ENCODE measurements at places on chromosomes 3 and 15.
A peak's percentile ranks its signal among the peaks of the same experiment; 100 is the strongest.

DNA sequence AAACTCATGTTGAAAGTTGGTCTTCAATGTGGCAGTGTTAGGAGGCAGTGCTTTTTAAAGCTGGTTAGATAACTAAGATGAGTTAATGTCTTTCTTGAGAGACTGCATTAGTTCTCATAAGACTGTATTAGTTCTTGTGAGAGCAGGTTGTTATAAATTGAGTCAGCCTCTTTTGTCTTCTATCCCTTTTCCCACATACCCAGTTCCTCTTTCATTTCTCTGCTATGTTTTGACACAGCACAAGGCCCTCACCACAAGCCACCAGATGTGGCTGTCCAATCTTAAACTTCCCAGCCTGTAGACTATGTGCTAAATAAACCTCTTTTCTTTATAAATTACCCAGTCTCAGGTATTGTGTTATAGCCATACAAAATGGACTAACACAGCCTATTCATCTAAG lies 94.6 kb upstream of the SNTN start:
- no peak for DNase-seq

DNA sequence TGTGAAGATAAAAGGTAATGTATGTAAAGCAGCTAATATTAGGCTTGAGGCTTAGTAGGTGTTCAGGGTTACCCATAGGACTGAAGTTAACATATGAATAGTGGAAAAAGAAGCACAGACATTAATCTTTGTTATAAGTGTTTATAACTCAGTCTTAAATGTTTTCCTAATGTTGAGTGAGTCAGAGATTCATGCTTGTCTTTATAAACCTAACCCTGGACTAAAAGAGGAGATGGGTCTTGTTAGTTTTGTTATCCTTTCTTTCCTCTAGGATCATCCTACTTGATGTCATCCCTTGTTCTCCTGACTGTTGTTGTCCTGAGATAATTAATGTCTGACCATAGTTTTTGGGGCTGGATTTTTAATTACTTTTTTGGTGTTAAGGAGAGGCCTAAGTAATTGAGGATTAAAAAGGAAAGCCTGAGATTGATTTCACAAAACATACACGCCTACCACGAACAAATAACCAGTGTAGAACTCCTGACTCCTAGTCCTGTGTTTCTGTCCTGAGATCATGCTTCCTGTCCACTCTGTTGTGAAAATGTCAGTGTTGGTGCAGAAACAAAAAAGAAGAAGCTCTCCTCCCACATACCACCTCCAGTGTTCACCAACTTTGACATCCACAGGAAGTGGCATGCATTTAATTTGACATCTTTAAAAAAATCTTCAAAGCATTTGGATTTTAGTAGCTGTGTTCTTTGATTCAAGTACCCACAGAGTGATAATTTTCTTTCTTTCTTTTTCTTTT lies 8.4 kb downstream of the MITF start:
- no peak for DNase-seq

DNA sequence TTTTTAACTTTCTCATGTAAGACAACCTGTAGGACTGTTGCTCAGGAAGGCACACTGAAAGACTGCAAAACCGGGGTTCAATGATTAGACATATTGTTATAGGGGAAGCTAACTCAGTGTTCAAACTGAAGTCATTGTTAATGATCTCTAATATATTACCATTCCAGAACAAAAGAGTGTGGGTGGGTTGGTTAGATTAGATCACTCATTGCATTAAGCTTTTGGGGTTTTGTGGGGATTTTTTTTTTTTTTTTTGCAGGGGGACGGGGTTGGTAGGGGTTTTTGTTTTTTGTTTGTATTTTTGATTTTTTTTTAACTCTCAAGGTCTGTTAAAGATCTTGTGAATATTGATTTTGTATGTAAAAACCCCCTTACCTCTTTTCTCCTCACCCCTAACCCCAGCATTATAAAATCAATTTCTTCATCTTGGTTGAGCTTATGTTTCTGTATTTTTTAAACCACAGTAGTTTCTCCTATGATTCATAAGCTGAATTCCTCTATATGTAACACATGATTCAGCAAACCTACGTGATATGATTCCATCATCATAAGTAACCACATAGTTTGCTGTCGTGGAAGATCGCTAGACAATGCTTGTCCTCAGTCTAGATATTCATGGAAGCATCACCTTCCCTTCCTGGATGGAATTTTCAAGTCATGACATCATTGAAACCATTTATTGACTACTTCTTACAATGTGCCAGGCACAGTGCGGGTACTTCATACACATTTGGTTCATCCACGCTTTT lies 544.1 kb upstream of the MDFIC2 start:
- no peak for DNase-seq

DNA sequence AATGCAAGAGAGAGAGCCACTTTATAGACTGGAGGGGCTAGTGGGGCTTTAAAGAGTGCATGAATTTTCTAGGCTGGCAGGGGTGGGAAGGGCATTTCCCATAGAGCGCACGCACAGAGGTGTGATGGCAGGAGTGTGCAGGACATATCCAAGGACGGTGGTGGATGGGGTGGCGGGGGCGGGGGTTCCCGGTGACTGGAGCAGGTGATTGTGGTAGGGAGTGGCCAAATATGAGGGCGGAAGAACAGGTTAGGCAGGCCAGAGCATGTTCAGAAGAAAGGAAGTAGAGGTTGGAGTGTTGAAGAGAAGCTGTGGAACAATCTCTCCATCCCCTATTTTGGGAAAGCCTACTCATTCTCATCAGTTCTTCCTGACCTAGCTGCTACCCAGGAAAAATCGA lies 18.1 kb downstream of the FAM81A start:
- no peak for DNase-seq

GRCh38 chr3:57118254-57118653 lies 46.9 kb downstream of the IL17RD start:
- no peak for DNase-seq

DNA sequence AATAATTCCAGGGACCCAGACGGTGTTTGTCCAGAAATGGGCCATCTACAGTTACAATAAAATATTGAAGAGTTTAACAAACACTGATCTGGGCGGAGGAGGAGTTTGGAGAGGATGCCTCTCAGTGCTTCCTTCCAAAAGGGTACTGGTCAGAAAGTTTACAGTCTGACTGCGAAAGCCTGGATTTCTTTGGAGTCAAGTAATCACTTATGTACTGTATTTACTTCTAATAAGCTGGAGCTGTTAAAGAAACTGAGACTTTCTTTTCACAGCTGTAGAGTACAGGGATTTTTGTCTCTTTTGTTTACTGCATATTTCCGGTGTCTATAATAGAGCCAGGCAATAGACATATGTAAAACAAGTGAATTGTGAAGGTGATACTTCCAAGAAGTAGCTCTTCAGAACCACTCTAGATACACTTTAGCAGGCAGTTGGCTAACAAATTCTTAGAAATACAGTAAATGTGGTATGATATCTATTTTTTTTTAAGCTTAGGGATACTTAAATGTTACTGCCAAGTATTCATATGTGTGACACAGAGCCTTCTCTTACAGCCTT lies 22.1 kb upstream of the NEO1 start:
- DNase-seq: no peak

- no peak for DNase-seq
Observed at GRCh38 chr3:37913522-37913921, 51.8 kb downstream of the CTDSPL start.

- DNase-seq: no peak
Observed at GRCh38 chr3:99933971-99934750, 116.5 kb downstream of the CMSS1 start.

DNA sequence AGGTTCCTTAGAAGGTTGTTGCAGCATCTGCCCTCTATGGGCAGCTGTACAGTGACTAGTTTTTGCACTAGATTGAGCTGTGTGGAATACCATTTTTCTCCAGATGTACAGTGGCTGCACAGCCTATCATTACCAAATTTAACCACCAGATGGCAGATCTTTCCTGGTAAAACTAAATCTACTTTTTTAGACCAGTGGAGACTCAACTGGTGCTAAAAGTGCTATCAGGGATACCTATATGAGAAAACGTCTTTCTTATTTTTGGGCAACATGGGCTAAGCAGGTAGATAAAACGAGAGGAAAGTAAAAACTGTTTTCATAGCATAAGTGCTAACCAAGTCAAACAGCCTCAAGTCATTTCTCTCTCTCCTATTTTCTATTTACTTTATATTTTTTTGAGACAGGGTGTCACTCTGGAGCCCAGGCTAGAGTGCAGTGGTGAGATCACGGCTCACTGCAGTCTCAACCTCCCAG lies 21.2 kb downstream of the IGSF10 start:
- DNase-seq: no peak

- no peak for DNase-seq
Observed at GRCh38 chr15:71248386-71248785, 133.1 kb downstream of the THSD4 start.

GRCh38 chr3:146780251-146780650 lies 175.1 kb upstream of the PLSCR5 start:
- no peak for DNase-seq

DNA sequence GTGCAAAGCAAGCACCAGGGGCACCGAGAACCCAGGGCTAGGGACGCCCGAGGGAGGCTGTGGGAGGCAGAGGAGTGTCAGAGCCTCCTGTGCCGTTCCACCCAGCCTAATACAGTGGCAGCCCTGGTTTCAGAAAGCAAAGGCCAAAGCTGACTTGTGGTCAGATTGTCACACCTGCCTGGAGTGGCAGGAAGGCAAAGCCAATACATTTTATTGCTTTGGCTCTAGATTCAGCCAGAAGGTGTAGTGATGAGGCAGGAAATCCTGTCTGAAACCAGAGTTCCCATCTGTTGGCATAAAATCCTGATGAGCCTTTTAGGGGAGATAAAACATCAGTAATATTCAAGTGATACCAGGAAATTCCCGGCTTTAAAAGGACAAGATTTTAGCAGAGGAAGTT lies 168.3 kb downstream of the SLCO3A1 start:
- no peak for DNase-seq

- no peak for DNase-seq
Observed at GRCh38 chr3:155870945-155871745, 695 bp downstream of the GMPS start.

DNA sequence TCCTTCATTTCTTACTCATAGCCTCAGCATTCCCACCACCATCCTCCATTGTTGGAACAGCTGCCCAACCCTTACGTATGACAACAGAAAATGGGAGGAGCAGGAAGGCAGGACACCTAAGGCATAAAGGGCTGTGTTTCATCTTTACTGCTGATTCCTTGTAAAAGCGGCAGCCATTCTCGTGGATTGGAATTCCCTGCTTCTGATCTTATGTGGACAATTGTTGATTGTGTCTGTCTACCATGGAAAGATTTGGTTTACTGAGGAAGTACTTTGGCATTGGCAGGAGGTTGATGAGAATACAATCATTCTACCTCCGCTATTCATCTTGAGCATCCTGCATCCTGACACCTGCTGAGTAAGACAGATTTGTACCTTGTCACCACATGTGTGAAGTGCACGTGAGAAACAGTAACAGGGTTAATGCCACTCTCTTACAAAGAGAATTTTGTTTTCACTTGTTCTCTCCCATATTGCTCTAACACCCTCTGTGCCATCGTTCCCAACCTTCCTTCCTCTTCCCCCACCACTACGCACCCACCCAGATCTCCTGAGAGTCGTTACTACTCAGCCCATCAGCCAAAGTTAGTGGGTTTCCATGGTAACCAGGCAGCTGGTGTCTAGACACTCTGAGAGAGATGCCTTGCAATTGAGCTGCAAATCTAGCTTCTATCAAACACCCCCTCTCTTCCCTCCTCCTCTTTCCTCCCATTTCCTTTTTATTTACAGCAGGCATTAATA lies 75.7 kb downstream of the GAP43 start:
- no peak for DNase-seq

DNA sequence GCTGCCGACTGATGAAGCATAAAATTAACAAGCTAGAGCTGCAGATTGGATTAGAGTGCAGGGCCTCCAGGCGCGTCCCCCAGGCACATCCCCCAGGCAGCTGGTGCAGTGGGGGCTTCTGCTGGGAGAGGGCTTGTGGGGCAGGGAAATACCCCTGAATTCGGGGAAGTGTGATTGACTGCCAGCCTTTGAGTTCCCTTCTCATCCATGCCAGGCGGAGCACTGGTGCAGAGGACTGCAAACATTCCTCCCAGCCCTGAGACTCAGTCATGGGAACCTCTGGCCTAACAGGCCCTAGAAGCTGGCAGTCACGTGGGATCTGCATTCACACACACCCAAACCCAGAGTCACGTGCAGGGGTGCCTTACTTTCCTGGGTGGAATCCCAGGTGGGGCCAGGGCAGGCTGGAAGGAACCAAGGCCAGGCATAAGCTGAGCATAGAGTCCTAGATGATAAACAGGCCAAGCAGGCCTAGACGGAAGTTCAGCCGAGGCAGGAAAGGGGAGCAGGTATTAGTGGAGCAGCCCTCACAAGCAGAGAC lies 46.2 kb upstream of the SEC22A start:
- DNase-seq: no peak

- peak; percentile 55 for DNase-seq
Observed at GRCh38 chr15:44066211-44066827, 128.8 kb downstream of the FRMD5 start.

DNA sequence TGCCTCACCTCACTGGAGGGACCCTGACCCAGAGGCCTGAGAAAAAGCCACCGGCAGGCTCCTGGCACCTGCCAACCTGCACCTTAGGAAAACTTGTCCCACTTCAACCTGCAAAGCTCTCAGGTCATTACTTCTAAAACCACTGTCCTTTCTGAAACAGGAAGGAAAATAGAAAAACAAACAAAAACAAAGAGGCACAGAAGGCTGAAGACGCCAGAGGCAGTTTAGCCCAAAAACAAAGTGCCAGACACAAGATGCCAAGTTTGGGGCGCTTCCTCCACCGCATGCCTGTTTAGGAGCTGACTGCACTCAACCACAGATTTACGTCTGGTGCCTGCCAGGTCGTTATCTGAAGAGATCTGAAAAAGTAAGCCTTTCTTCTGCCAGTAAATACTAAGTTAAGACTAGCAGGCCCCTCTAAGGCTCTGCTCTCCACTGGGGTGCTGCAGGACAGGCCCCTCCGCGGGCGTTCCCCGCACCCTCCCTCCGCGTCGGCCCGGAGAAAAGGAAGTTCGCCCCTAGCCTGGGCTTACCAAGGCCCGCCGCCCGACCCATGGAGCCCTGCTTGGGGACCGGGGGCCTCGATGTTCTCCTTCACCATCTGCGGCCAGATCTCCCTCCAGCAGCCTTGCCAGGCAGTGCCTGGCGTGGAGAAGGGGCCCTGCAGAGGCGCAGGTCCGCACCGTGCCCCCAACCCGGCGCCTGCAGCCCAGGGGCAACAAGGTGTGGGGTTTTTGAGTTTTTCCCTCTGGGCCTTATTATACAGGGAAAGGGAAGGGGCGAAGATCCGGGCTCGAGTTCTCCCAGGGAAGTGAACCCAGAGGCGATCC lies 1.3 kb downstream of the GOLGA8A start:
- no peak for DNase-seq

DNA sequence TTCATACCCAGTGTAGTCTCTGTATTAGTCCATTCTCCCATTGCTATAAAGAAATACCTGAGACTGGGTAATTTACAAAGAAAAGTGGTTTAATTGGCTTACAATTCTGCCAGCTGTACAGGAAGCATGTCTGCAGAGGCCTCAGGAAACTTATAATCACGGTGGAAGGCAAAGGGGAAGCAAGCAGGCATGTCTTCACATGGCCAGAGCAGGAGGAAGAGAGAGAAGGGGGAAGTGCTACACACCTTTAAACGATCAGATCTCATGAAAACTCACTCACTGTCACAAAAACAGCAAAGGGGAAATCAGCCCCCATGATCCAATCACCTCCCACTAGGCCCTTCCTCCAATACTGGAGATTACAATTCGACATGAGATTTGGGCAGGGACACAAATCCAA lies 6.3 kb upstream of the PARP14 start:
- DNase-seq: no peak
